Stimulated activated CD4-positive, alpha-beta T cell treated with anti-CD3 and anti-CD28 coated beads, Interleukin-4, amount 100 ng/mL, for 48 hours (primary cell): ENCODE measurements at places on chromosomes 12 and 14.

GRCh38 chr14:105864116-105864515 lies 337.7 kb downstream of the TMEM121 start:
- DNase-seq, result no peak

GRCh38 chr12:91989143-91989542 lies 156.5 kb downstream of the BTG1 start:
- DNase-seq, result no peak

- DNase-seq, result no peak
These were observed 269.4 kb downstream of the RGS6 start for GRCh38 chr14:72201645-72202044.

- DNase-seq, result no peak
These were observed at the start of gene PIK3C2G for GRCh38 chr12:18261273-18261672. TSS of gene PIK3C2G (plus strand) at chr12:18261518. CDS start at chr12:18282082, 20,564 bp downstream.

DNA sequence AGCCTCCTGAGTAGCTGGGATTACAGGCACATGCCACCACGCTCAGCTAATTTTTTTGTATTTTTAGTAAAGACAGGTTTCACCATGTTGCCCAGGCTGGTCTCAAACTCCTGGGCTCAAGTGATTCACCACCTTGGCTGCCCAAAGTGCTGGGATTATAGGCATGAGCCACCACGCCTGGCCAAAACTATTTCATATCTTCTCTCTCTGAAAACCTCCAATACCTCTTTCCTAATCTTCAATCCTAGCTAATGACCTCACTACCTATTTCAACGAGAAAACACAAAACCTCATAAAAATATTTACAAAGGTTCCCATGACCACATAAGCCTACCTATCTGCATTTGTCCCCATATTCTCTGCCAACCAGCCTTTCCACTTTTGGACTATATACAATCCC lies 32.3 kb upstream of the ANKS1B start:
- no peak for DNase-seq

DNA sequence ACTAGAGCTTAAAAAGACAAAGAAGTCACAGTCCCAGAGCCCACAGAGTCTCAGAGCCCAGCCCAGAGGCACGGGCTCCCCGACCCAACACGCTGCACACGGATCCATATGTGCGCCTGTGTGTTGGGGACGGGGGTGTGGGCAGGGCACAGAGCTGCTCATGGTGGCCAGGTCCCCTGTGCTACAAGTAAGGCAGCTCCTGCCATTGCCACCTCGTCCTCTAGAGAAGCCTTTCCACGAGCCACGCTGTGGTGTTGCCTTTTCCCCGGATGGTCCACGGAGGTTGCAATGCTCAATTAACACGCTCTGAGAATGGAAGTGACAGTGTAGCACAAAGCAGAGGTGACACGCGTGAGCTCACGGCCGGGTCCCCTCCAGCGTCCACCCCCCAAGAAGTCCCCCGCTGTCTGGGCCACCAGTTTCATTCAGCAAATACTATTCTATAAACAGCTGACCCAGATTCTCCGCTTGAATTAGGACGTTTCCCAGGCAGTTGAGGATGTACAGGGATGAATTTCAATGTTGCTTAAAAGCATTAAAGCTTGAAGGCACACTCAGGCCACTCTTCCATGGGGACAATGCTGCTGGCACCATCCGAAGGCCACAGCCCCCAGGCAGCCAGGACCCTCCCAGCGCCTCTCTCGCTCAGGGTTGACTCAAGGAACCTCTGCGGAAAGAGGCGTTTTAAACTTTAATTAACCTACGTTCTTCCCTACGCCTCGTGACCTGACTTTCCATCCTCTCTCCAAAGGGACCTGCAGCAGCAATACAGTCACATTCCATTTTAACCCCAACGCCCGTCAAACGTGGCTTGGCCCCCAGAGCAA lies 22.7 kb upstream of the EIF5 start:
- no peak for DNase-seq

GRCh38 chr14:85178864-85179263 lies 351.1 kb upstream of the FLRT2 start:
- no peak for DNase-seq

GRCh38 chr12:118061873-118062843 lies 1.2 kb upstream of the WSB2 start:
- no peak for DNase-seq

DNA sequence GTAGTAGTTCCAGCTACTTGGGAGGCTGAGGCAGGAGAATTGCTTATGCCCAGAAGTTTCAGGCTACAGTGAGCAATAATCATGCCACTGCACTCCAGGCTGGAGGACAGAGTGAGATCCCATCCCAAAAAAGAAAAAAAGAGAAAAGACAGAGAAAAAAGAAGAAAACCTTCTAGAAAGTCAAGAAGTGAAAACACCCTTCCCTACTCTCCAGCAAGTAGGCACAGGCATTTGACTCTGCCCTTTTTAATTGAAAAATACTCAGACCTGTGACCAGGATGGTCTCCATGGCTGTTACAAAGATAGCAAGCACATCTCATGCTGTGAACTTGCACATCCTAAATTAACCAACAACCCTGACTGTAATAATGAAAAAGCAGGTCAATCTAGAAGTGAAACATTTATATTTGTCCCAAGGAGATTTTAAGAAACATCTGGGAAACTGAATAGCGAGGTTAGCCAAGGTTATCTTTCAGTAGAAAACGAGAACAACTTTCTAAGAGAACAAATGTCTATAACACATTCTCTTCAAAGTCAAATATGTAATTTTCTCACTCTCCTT lies 2.0 kb downstream of the TMTC1 start:
- no peak for DNase-seq
